ENCODE measurements at places on chromosomes 7 and 10.

DNA sequence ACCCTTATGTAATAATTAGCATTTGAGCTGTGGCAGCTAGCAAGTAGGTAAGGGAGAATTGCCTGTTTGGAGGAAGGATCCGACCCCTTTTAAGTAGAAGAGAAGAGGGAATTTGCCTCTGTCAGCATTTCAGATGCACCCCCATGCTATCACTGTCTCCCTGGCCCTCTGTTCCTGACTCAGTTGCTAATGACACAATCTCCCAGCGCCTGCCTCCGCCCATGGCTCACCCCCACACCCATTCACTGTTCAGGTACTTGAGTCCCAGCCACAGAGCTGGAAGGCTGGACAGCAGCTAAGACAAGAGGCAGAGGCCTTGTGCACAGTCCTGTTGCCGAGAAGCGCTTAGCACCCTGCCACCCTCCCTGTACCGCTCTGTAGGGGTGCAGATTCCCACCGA lies 512.3 kb upstream of the GALNT17 start:
- DNase-seq = no peak

DNA sequence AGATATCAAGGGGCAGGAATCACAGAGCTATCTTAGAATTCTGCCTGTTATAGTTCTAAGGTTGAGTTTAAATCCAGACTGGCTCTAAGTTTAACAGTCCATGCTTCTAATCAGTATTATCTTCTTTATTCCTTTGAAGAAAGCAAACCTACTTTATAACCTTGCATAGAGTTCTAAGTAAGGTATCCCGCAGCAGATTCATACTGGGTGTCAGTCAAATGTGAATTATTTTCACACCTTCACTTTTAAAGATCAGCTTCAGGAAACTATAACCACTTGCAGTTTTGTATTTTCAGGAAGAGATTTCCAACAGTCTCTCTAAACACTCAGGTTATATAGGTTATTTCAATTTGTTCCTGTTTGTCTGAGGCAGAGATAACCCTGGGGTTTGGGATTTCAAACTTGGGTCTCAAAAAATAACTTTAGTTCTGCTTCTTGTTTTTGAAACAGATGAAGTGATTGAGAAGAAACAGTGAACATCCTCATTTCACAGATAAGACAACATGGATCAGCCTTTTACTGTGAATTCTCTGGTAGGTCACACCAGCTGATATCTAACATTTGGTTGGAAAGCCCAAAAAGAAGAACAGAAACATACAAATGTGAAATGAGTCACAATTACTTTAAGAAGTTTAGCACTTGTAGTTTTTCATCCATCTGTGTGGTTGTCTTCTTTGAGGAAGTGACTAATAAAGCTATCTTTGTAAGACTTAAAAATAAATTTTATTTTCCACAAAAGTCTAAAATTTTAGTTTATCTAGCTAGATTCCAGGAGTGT lies 21.4 kb downstream of the STAMBPL1 start:
- no peak for DNase-seq

DNA sequence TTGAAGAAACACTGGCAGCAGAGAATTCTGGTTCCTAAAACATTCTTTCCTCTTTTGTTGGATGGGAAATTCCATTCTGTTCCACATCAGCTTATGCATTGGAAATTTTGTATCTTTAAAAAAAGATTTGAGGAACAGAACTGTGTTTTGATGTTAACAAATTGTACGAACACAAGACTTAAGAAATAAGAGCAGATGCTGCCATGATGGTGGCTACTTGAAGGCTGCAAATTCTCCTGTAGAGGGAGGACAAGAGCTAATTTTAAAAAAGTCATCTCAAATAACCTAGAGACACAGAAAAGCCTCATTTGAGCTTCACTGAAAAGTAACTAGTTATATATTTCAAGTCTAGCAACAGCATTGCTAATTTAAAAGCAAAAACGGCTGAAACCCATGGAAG lies 29.8 kb downstream of the NDUFB2 start:
- DNase-seq = no peak

DNA sequence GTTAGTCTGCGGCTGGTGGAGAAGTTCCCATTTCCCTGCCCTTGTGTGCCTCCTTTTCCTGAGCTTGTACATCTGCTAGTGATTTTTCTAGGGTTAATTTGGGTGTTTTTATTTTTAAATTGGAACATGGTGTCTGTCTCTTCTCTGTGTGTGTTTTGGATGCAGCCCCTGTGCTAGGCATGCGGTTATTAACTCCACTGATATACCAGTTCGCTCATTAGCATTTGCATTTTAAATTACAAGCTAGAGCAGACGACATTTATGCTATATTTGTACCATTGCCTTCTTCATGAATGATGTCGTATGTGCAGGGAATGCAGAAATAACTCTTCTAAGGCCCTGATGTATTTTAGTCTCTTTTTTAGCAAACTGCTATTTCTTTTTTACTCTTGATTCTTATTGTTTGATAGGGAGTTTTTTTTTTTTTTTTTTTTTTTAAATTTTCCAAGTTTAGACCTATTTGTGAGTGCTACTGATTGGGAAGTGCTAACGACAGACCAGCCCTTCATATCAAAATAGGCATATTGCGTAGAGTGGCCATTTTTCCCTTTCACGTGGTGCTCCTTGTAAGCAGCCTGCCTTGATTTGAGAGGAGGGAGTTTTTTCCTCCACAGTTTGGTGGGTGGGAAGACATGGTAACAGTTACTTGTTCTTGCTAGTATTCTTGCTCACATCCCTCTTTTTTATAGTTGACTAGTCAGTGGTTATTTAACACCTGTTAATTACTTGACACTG lies 89.6 kb downstream of the LRRC4 start:
- no peak for DNase-seq

DNA sequence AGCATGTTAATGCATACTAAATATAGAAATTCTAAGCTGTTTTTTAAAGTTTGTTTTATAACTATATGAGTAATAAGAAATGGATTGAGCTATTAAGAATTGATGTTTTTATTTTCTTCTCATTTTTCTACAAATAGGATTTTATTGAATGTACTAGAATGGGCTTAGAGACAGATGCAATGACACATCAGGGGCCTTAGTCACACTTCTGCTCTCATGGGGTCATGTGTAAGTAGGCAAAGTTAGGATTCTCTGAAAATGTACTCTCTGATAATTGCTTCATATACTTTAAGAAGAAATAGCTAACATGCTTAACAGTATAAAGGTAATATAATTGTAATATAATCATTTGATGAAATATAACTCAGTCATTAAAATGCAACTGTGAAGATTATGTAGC lies 154.6 kb downstream of the ZNF438 start:
- no peak for DNase-seq

All from Calu3 (cell line).